ENCODE measurements at places on chromosomes 12 and 14. TPM values are rescaled to one million over a fixed set of nuclear protein-coding genes. Genes with fewer than 3 reads are reported as not detected.

- no peak for DNase-seq
These were observed 3.9 kb upstream of the BLOC1S1 start for GRCh38 chr12:55711786-55712553.

GRCh38 chr12:48061938-48062719 lies 43.8 kb downstream of the SENP1 start:
- no peak for DNase-seq

GRCh38 chr12:79843978-79844377 lies 90.9 kb downstream of the PPP1R12A start:
- no peak for DNase-seq

DNA sequence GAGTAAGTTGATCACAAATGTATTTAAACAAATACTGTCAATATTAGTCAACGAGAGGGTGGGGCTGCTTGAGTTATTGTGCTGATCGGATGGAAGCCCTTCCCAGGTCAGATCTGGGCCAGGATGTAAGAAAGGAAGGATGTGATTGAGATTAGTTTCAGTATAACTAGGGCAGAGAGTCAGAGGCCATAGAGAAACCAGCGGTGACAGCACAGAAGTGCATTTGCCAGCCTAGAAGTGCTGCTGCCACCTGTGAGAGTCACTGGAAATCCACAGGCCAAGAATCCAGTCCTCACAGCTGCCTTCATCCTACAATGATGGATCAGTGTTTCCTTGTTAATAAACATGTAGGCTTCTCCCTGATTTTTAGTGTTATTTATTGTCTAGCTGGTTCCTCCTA lies 9.8 kb upstream of the FERMT2 start:
- DNase-seq: no peak

- DNase-seq: no peak
These were observed 4.8 kb downstream of the ABHD4 start for GRCh38 chr14:22602862-22603261.

DNA sequence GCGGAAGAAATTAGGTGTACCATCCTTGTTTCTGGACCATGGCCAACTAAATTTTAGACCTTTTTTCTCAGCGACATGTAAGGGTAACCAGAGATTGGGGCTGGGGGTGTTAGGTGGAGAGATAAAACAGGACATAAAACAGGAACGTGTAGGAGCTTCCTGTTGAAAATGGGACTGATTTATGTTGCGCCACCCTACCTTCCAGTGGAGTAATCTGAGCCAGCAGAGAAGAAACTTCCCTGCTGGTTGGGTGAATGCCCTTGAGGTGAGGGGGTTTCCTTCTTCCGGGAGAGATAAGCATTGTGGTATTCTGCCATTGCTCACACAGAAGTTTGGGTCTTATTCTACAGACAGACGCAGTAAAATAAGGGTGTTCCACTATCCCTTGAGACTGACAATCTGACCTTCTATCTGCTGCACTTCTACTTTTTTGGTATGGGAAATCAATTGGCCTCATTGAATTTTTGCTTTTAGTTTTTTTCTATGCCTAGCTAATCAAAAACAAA lies 417.6 kb downstream of the PCNX1 start:
- DNase-seq: no peak

DNA sequence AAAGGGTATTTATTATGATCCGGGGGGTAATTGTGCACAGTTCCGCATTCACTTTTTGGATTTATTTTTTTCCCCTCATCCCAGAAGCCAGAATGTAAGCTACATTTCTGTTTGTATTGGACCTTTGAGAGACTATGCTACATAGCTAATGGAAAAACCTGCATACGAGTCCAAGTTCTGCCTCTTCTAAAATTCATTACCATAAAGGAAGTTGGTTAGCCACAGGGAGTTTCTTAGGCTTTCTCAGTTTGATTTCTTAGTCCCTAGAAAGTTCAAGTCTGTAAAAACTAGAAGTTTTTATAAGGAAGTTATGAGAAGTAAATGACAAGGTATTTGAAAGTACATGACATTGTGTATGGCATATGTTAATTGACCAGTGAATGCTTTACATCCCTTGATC lies 138.7 kb downstream of the PDE3A start:
- DNase-seq: no peak

GRCh38 chr14:30517737-30518136 lies 41.2 kb upstream of the G2E3 start:
- DNase-seq: no peak

DNA sequence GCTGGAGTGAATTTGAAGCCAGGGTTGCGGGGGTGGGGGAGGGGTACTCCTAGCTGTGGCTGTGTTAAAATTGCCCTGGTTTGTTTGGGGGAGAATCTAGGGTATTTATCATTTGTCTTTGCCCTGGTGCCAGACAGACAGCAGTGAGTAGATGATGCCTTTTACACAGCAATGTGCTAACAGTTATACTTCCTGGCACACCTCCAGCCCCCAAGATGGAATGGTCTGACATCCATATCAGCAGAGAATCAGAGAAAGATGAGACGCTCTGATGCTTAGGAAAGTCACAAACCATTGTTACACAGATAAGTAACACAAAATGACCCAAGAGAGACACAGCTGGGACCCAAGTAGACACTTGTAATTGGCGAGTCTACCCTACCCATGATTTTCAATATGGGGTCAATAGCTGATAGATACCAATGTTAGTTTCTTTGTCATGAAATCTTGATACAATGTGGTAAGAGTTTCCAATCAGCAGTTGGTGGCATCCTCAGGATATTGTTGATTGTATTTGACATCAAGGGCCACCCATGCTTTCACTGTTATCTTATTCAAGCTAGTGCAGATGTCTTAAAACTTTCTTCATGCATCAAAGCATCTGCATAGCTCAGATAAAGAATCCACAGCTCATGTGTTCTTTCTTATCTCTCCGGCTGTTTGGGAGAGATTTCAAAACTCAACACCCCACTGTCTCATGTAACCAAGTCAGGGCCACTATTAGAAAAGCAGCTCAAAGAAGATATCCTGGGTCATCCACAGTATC lies 2.6 kb upstream of the PRKAB1 start:
- DNase-seq: no peak

DNA sequence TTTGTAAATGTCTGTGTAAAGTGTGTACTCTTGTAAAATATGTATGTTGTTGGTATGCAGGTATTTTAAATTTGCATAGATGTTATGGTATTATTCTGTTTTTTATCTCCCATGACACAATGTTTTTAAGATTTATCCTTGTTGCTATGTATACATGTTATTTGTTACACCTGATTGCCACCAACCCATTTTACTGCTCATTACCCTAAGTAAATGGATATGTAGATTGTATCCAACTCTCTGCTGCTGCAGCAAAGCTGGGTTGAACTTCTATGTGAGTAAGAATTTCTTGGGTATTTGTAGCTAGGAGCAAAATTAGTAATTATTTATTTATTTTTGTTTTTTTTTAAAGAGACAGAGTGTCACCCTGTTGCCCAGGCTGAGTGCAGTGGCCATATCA lies 6.2 kb downstream of the APAF1 start:
- no peak for DNase-seq

- no peak for DNase-seq
These were observed 11.8 kb upstream of the DERA start for GRCh38 chr12:15899282-15899870.

- DNase-seq: no peak
These were observed 3.7 kb downstream of the LETMD1 start for GRCh38 chr12:51051787-51052186.

GRCh38 chr12:33116284-33116683 lies 219.7 kb upstream of the PKP2 start:
- DNase-seq: no peak

DNA sequence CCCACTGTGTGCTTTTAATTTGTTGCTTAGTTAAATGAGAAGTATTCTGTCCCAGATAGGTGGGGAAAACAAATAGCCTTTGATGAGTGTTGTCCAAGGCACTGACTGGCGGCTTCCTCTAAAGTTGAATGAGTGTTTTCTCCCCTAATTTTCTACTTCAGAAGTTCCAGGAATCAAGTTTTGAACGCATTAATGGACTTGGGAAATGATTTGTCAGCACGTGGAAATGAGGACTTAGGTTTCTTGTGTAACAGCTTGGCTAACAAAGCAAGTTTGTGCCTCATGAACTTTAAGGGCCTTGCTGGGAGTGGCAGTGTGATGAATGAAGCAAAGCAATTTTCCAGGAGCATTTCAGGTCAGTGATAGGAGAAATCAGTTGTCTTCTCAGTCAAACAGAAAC lies 56.9 kb downstream of the LIN52 start:
- DNase-seq: no peak

- DNase-seq: no peak
These were observed 143.3 kb downstream of the APAF1 start for GRCh38 chr12:98788396-98788795.

DNA sequence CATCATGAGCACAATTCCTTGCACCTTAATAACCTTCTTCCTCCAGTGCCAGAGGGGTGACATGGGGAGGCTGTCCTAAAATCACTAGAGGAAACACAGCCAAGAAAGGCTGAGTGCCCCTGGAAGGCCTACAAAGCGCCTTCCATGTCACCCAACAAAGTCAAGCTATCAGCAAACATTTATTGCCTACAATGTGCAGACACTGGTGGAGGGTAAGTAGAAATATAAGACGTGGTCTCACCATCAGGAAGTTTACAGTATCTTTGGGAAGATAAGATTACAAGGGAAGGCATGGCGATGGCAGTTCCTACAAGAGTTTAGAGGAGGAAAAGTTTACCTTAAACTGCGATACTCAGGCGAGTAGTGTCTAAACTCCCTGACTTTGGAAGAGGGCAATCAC lies 27.9 kb downstream of the DMAC2L start:
- DNase-seq: no peak

- DNase-seq: no peak
These were observed 334.5 kb downstream of the TMEM121 start for GRCh38 chr14:105860615-105861580.

DNA sequence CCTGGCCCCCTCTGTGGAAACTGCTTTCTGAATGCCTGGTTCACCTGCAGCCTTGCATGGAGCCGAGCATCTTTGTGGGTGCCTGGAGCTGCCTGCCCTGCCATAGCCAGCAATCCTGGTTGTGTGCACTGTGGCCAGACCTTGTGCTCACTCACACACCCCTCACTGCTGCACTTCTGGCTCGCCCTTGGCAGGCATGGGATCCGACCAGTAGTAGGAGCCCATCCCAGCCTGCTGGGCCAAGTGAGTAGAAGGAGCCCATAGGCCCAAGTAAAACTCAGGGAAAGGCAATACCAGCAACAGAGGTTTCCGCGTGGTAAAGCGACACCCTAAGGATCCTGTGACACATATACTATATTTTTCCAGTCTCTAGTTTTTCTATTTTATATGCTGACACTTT lies 270.0 kb upstream of the NAV3 start:
- no peak for DNase-seq

DNA sequence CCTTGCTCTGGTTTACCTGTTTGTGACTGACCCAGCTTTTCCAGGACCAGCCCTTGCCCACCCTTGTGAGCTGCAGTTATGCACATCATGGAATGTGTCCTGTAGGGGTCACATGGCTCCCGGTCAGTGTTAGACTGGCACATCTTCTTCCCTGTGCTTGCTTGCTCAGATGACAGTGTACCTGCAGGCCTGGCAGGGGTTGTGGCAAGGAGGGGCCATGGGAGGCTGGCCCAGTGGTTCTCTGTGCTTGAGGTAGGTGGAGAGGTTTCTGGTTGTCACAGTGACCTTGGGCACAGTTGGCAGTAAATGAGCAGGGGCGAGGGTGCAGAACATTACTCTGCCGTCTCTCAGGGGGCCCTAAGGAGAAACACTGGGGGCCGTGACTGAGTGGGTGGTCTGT lies 27.6 kb upstream of the RD3L start:
- DNase-seq: no peak

- DNase-seq: no peak
These were observed 154.0 kb upstream of the SSTR1 start for GRCh38 chr14:38053666-38054065.

- DNase-seq: no peak
These were observed 64.5 kb downstream of the FOXG1 start for GRCh38 chr14:28831126-28831525.

DNA sequence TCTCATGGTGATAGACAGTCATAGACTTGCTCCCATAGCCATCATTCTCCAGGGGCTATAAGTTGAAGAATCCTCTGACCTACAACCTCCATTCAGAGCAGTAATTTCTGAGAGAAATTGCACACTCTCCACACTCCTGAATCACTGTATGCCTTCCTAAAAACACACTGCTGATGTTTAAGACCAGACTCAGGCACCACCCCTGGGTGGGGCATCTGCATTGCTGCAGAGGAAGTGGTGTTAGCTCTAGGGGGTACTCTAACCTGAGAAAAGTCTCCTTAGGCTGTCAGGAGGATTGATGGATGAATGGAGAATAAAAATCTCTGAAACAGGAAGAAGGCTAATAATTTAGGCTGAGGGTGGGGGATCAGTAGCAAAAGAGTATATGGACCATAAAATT lies 436.1 kb downstream of the DAD1 start:
- DNase-seq: no peak

DNA sequence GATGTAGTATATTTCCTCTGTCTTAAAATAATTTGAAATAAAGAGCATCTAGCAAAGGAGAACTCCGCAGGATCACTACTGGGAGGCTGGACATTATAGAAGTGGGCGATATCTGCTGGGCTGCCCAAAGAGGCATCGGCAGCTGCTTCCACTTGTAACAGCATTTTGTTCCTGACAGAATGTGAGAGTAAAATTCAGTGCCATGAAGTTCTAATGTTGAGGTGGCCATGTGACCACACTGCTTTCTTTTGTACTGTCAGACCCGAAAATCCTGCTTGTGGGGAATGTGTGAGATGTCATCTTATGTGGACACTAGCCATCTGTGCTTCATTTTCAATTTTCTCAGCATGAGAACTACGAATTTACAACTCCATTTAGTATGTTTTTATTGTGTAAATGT lies 151.9 kb downstream of the ACSS3 start:
- no peak for DNase-seq

NFATC4 gene
- polyA plus RNA-seq: 42.0 TPM

LRFN5 gene
- polyA plus RNA-seq: 3.3 TPM

RNASE2 gene
- polyA plus RNA-seq: not detected

AMN gene
- 0.06 TPM for polyA plus RNA-seq

DTD2 gene
- polyA plus RNA-seq: 18.8 TPM

KCNH3 gene
- polyA plus RNA-seq: 0.01 TPM

PRB2 gene
- not detected for polyA plus RNA-seq

TMEM106C gene
- 96.3 TPM for polyA plus RNA-seq

RNF212B gene
- polyA plus RNA-seq: not detected

OR10AD1 gene
- not detected for polyA plus RNA-seq

MMP17 gene
- 13.2 TPM for polyA plus RNA-seq

GPR132 gene
- polyA plus RNA-seq: 0.14 TPM

All from AG04450 (cell line).